ENCODE measurements at places on chromosomes 11 and 22.
A peak's percentile ranks its signal among the peaks of the same experiment; 100 is the strongest.

- no peak for DNase-seq
Observed at GRCh38 chr11:86978756-86979608, 23.8 kb upstream of the FZD4 start.

- no peak for DNase-seq
Observed at GRCh38 chr11:64107303-64107702, 58.6 kb downstream of the MACROD1 start.

- DNase-seq = peak; percentile 46
Observed at GRCh38 chr11:109423466-109424190, 1.6 kb downstream of the C11orf87 start.

DNA sequence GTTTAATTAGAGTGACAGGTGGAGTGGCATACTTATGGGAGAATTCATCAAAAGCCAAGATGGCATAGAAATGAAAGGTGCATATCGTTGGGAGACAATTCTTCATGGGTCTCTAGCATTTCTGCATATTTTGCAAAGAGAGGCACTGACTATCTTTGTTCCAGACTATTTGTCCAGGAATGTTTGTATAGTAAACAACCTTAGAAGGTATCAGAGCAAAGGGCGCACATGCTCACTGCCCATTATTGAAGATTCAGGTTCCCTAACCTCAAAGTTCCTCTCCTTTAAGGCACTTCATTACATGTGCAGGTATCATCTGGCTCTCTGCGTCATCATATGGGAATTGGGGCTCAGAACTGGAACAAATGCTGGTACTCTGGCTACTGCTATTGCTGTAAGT is 4.7 kb upstream of the NEU3 start:
- DNase-seq = no peak

GRCh38 chr22:19832476-19833108 is 22.1 kb downstream of the GNB1L start:
- no peak for DNase-seq

GRCh38 chr11:75503531-75504099 is 22.1 kb downstream of the GDPD5 start:
- DNase-seq = no peak

DNA sequence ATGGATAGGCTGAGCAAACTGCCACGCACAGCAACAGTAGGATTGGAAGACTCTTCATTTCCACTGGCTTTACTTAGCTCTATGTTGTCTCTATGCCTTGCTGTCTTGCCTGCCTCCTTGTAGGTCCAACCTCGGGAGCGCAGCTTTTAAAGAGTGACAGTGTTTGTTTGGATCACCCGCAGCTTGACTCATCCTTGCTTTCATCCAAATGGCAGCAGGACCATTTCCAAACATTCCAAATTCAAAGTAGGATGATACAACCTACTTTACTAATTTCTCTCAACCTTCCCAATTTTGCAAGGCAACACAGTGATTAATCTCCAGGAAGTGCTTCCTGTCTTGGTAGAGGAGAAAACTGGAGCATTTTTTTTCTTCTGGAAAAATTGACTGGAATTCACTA is at the start of gene MMP3:
MMP3 (minus strand) TSS at position 121 of the 400 bp plus-strand sequence; CDS start at position 58, 63 bp downstream.
- DNase-seq = no peak

Data from pancreas (tissue), 10 donors.